ENCODE measurements at places on chromosomes 12 and 14. TPM values are rescaled to one million over a fixed set of nuclear protein-coding genes. Genes with fewer than 3 reads are reported as not detected.

SLC17A8 gene
- 0.26 TPM for total RNA-seq

DPPA3 gene
- 3.9 TPM for total RNA-seq

SDS gene
- total RNA-seq = 0.31 TPM

KLRF1 gene
- total RNA-seq = not detected

KRT72 gene
- 0.11 TPM for total RNA-seq

CCDC177 gene
- total RNA-seq = 2.1 TPM

ACOT6 gene
- 0.13 TPM for total RNA-seq

LRCOL1 gene
- total RNA-seq = 0.24 TPM

TPH2 gene
- 0.55 TPM for total RNA-seq

LAG3 gene
- total RNA-seq = 2.6 TPM

CHGA gene
- total RNA-seq = 17.2 TPM

OTX2 gene
- 30.1 TPM for total RNA-seq

TPPP2 gene
- total RNA-seq = not detected

TCL1B gene
- total RNA-seq = 7.0 TPM

KCNJ8 gene
- total RNA-seq = 1.9 TPM

TAS2R20 gene
- total RNA-seq = 0.81 TPM

DNA sequence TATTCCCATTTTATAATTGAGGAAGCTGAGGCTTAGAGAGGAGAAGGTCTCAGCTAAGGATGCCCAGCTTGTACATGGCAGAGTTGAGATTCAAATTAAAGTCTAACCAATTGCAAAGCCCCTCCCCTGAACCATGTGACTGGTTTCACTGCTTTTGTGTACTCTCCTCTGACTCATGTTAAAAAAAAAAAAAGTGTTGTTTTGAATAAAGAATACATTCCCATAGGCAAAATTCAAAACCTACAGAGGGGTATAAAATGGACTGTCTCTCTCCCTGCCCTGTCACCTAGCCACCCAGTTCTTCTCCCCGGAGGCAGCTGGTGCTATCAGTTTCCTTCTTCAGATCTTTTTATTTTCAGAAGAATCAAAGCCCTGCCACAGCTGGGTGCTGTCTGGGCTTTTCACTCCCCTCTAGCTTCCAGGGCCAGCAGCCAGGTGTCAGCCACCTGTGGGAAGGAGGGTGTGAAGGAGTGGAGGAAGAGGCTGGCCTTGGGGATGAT, 5.4 kb downstream of the PSMD9 start:
- peaks cover 12% of the 10 kb centered on the region for H3K27me3 ChIP-seq
- H3K4me3 ChIP-seq = no peak overlapping the region
- no peak overlapping the region for H3K27ac ChIP-seq
- H3K36me3 ChIP-seq = peaks cover 11% of the 10 kb centered on the region

DNA sequence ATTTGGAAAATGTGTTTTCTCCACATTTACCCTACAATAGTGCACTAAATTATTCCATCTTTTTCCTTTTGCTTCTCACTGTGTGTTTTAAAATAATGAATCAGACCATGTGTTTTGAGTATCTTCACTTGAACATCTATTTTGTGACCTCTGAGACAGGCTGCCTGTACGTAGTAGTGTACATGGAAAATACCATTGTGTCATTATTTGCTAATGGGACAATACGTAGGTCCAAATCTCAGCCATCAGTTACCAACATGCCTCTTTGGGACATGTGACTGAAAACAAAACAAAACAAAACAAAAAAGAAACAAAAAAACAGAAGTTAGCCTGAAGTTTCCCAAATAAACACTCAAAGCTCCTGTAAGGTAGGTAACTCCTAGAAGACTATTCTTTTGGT, 7.1 kb upstream of the MYF6 start:
- no peak overlapping the region for H3K4me3 ChIP-seq
- no peaks in the 10 kb centered on the region for H3K36me3 ChIP-seq
- peaks cover 18% of the 10 kb centered on the region for H3K4me1 ChIP-seq
- no peak overlapping the region for H3K27ac ChIP-seq
- H3K27me3 ChIP-seq = peaks cover 29% of the 10 kb centered on the region

DNA sequence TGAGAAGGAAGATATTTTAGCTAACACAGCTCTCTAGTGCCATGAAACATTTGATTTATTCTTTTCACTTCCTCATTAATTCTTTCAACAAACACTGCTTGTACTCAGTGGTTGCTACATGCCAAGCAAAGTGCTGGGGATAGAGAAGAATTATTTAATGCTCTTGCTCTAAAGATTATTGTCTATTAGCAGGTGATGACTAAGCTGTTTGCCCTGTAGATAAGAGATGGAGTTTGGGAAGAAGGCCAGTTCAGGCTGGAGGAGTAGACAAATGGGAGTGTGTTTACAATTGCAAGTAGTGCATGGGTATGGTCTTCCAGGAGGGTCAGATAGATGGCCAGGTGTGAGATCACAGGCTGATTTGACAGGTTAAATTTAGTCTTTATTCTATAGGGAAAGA, 99.8 kb upstream of the SEL1L start:
- H3K36me3 ChIP-seq = no peaks in the 10 kb centered on the region
- no peaks in the 10 kb centered on the region for H3K4me1 ChIP-seq
- DNase-seq = no peak
- no peak overlapping the region for H3K27ac ChIP-seq
- no peak overlapping the region for H3K4me3 ChIP-seq
- H3K27me3 ChIP-seq = no peaks in the 10 kb centered on the region

DNA sequence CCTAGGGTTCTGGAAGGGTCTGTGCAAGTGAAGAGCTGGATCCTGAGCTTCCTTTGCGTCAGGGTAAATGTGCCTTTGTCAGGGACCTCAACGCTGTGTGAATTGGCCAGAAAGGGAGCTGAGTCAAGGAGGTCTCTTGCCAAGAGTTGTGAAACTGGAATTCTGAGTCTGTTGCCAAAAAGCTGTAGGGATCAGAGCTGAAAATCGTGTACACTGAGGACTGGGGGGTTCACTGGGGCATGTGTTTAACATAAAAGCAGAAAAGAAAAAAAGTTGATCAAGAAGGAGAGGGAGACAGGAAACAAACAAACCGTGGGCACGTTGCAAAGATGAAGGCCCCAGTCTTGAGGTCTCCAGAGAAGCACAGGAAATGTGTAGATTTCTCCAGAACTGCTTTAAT, 1081.5 kb downstream of the VRK1 start:
- no peak overlapping the region for H3K4me3 ChIP-seq
- DNase-seq = no peak
- peaks cover 16% of the 10 kb centered on the region for H3K4me1 ChIP-seq
- no peak overlapping the region for H3K27ac ChIP-seq
- no peaks in the 10 kb centered on the region for H3K27me3 ChIP-seq

- H3K27ac ChIP-seq = no peak overlapping the region
- no peaks in the 10 kb centered on the region for H3K36me3 ChIP-seq
- no peaks in the 10 kb centered on the region for H3K27me3 ChIP-seq
- peaks cover 4% of the 10 kb centered on the region for H3K4me1 ChIP-seq
- DNase-seq = no peak
- H3K4me3 ChIP-seq = no peak overlapping the region
Measured at GRCh38 chr14:103033681-103034096, 23.7 kb downstream of the CDC42BPB start.

- no peak overlapping the region for H3K27ac ChIP-seq
- no peak for DNase-seq
- no peaks in the 10 kb centered on the region for H3K4me1 ChIP-seq
- H3K36me3 ChIP-seq = peaks cover 3% of the 10 kb centered on the region
Measured at GRCh38 chr12:130992448-130992847, 38.7 kb downstream of the ADGRD1 start.

GRCh38 chr12:108689314-108690190, 41.8 kb downstream of the CORO1C start:
- DNase-seq = no peak
- H3K36me3 ChIP-seq = no peaks in the 10 kb centered on the region
- H3K27me3 ChIP-seq = no peaks in the 10 kb centered on the region
- peaks cover 56% of the 10 kb centered on the region for H3K4me1 ChIP-seq

DNA sequence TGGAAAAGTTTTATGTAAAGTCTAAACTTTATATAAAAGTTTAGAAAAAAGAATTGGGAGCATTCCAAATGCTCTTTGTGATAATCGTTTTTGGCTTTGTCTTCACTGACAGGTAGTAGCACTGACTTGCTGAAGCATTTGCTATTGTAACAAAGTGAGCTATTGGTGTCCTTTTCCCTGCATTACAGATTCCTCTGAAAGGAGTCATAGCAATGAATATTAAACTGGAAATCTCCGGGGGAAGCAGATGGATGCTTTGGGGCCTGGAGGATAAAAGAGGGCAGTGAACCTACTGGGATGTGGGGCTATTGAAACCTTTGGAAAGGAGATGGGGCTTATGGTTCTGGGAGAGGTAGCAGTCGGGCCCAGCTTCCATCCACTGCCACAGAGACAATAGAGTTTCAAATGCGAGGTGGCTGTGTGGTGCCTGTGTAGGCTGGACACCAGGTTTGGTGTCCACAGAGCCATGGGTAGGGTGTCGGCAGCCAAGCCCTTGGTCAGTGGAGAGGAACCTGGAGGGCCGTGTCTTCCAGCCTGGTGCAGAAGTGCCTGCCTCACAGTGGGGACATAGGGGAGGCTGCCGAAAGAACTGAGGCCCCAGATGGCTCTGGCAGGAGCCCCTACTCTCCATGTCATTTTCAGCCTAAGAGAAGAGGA, 10.1 kb downstream of the GSG1 start:
- no peak for DNase-seq
- no peaks in the 10 kb centered on the region for H3K36me3 ChIP-seq
- H3K4me1 ChIP-seq = peaks cover 51% of the 10 kb centered on the region
- H3K27ac ChIP-seq = no peak overlapping the region
- no peak overlapping the region for H3K4me3 ChIP-seq

GRCh38 chr14:102085948-102086708, 716 bp downstream of the HSP90AA1 start:
- no peak for DNase-seq
- H3K4me1 ChIP-seq = peaks cover 53% of the 10 kb centered on the region
- H3K27me3 ChIP-seq = no peaks in the 10 kb centered on the region

DNA sequence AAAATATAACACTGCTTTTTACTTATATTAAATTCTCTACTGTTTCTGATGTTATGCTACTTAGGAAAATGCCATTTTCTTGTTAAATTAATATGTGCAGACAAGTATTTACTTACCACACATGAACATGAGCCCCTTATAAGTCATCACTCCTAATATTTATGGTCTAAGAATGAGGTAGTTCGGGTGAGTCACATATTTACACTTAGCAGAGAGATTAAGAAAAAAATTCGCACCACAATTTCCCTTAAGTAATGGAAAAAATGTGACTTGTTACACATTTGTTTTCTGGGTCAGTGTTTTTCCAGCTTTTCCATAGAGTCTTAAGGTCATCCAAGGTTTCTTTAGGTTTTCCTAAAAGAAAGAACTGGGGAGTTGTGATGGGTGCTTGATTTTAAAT, 68.3 kb downstream of the RERG start:
- no peak overlapping the region for H3K27ac ChIP-seq
- H3K27me3 ChIP-seq = no peaks in the 10 kb centered on the region
- no peak overlapping the region for H3K4me3 ChIP-seq

DNA sequence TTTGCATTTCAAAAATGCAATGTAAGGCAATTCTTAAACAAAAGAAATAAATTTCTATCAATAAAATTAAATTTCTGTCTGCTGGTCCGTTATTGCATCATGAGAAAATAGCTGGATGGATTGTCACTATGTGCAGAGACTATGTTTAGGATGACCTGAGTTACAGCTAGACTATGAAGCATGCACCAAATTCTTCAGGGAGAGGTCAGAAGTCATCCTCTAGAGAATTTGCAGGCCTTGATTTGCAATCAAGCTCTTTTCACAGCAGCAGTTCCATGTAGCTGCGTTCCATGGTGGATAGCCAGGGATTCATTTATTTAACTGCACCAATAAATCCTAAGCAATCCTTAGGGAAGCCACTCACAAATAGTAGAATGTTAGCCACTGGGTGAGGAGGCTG, 253.7 kb downstream of the MSRB3 start:
- no peaks in the 10 kb centered on the region for H3K36me3 ChIP-seq
- H3K4me3 ChIP-seq = no peak overlapping the region
- H3K27ac ChIP-seq = no peak overlapping the region
- H3K4me1 ChIP-seq = peaks cover 37% of the 10 kb centered on the region

DNA sequence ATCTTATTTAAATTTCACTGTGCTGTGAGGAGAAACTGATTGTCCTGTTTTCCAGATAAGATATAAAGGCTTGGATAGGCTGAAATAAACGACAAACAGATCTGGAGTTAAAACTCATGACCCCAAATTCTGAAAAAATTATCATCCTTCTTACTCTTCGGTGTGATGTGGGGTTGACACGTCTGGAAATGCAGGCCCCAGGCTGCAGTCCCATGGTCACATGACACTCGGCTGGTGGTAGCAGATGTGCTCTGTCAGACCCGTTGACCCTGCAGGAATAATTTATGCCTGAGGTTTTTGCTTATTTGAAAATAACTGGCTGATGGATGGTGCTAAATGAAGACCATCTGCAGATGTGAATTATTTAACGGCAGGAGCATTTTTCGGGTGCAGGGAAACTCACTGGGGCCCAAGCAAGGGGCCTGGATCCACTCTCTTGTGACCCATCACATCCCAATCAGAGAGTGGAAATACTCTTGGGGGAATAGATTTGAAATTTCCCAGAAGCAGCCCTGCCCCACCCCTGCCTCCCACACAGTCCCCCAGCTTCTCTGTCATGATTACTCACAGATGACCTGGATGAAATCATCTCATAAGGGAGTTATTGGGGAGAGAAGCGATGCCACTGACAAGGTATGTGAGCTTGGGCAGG, 47.7 kb upstream of the CMKLR1 start:
- peaks cover 13% of the 10 kb centered on the region for H3K36me3 ChIP-seq
- no peak overlapping the region for H3K27ac ChIP-seq
- no peaks in the 10 kb centered on the region for H3K27me3 ChIP-seq
- peaks cover 14% of the 10 kb centered on the region for H3K4me1 ChIP-seq

DNA sequence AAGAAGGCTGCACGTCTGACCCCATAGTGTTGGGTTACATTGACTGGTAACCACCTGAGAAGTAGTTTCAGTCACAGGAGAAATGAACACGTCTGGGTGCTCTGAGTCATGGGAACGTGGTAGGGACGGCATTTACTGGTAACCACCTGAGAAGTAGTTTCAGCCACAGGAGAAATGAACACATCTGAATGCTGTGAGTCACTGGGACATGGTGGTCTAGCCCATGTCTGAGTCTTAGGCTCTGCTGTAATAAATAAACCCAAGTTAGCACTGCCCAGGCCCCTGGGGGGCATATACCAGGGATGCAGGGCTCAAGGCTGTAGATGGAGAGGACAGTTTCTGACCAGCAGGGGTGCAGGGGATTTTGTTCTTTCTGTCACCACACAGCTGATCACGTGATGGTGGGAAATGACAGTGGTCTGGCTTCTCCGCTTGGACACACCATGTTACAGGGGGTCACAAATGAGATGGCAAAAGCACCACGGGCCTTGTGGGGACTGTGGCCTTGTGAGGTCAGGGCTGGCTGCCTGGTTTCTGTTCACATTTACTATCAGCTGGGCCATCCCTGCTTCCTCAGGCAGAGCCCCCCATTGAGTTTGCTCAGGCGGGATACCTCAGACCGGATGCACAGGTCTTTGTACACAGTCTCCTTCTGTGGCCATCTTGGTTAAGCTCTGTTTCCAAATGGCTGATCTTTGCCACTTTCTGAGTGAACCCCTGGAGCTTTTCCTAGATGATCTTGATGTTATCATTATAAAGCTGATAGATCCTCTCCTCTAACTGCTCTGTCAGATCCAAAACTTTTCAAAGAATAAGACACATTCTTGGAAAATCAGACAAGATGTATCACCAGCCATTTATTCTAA, 9.8 kb upstream of the C12orf42 start:
- H3K27ac ChIP-seq = no peak overlapping the region
- H3K4me3 ChIP-seq = no peak overlapping the region
- H3K27me3 ChIP-seq = no peaks in the 10 kb centered on the region

- H3K27me3 ChIP-seq = peaks cover 5% of the 10 kb centered on the region
- no peak overlapping the region for H3K4me3 ChIP-seq
- H3K27ac ChIP-seq = no peak overlapping the region
- peaks cover 23% of the 10 kb centered on the region for H3K36me3 ChIP-seq
- no peak for DNase-seq
Measured at GRCh38 chr14:38103542-38104225, 104.0 kb upstream of the SSTR1 start.

All from WTC11 (cell line).